Activated CD4-positive, alpha-beta T cell treated with anti-CD3 and anti-CD28 coated beads for 24 hours (primary cell): ENCODE measurements at places on chromosomes 1 and 21.
A peak's percentile ranks its signal among the peaks of the same experiment; 100 is the strongest.

GRCh38 chr21:43864313-43864961, 586 bp upstream of the AGPAT3 start:
- no peak for DNase-seq

DNA sequence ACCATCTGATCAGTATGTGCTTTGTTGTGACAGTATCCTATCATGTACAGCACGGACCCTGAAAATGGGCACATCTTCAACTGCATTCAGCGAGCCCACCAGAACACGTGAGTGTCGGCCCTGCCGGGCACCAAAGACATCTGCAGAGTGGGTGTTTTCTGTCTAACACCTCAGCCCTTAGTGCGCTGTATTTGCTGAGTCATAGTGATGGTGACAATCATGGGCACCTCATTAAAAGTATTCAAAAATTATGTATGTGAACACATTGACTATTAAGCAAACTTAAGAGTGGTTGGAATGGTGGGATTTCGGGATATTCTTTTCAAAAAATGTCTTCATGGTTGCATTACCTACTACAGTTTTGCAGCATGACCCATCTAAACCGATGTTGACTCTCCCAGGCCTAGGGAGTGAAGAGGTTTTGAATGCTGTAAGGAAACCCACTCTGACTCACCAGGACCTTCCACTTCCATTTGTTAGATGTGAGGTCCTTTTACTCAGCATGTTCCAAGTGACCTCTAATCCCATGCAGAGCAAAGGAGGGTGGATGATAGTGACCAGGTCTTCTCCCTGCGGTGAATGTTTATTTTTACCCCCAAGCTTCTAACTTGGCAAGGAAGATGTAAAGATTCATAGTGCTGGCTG, 20.1 kb downstream of the MGST3 start:
- no peak for DNase-seq

GRCh38 chr1:85134583-85135391, 66.0 kb downstream of the SYDE2 start:
- DNase-seq: no peak

DNA sequence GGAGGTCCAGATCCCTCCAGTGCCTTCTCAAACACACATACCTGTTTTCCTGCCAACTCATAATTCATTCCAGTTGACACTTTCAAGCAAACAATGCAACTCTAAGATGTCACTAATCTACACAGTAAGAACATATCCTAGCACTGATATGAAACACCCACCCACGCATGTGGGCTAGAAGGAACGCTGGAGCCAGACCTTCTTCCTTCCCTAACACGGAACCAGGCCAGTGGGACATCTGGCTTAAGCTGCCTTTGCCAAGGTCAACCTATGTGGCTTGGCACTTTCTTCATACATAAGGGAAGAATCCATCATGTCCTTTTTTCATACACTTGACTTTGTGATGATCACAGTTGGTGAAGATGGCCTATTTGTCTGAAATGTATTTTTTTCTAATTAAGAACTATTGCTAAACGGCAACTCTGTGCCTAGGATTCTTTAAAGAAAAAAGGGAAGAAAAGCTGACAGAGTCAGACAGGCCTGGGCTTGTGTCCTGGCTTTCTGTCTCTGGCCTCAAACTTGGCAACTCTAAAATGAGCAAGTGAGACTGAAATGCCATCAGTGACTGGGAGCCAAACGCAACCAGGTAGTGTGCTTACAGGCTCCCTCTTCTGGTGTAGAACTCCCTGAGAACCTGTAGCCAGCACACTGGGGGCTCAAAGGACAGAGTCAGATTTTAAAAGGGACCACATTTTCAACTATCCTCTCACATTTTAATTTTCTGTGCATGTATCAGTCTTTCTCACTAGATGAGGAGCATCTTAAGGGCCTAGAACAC, 92.6 kb upstream of the BEND5 start:
- DNase-seq: no peak

DNA sequence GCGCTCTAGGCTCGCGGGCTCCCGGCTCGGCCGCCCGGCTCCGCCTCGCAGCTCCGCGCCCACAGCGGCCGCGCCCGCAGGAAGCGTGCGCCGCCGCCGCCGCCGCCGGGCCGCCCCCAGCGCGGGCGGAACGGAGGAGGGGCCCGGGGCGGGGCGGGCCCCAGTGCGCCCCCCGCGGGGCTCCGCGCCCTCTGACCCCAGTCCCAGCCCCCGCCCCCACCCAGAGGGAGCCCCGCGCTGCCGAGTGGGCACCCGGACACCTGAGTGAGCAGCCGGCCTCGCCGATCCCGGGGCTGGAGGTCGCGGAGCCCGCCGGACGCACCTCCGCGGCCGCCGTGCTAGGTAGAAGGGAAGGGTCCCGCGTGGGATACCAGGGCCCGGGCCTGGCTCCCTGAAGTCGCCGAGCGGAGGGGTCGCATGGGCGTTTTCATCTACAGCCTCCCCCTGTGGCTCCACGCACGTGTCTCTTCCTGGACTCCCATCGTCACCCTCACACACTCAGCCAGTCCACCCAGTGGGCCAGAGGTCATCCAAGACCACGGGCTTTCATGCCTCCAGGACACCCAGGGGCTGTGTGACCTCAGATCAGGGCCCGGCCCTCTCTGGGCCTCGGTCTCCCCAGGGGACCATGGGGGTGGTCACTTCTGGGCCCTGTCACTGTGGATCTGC, at the start of gene SDC3:
Gene SDC3 (minus strand): TSS at position 63 of the 669 bp plus-strand sequence. CDS start 172 bp downstream, outside the sequence.
- DNase-seq: no peak

DNA sequence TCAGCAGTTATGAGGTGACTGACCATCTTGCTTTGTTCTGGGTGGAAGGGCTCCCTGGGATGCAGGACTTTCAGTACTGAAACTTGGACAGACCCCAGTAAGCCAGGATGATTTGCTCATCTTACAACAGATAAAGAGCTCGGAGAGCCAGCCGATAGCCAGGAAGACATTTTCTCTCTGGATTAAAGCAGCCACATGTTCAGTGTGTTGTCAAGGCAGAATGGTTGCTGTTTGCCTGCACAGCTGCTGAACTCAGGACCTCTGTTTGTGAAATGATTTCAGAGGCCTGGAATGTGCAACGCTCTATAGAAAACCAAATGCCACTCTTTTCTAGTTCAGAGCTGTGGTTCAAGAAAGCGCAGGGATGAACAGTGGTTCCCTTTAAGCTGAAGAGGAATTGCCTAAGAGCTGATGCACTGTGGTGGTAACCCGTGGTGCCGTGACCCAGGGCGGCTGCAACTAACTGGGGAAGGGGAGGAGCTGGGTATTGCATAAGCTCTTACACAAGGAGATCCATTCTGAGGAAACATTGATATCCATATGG, 40.7 kb downstream of the CASQ2 start:
- no peak for DNase-seq

- DNase-seq: no peak
Measured at GRCh38 chr1:156844102-156844501, 14.8 kb downstream of the INSRR start.

DNA sequence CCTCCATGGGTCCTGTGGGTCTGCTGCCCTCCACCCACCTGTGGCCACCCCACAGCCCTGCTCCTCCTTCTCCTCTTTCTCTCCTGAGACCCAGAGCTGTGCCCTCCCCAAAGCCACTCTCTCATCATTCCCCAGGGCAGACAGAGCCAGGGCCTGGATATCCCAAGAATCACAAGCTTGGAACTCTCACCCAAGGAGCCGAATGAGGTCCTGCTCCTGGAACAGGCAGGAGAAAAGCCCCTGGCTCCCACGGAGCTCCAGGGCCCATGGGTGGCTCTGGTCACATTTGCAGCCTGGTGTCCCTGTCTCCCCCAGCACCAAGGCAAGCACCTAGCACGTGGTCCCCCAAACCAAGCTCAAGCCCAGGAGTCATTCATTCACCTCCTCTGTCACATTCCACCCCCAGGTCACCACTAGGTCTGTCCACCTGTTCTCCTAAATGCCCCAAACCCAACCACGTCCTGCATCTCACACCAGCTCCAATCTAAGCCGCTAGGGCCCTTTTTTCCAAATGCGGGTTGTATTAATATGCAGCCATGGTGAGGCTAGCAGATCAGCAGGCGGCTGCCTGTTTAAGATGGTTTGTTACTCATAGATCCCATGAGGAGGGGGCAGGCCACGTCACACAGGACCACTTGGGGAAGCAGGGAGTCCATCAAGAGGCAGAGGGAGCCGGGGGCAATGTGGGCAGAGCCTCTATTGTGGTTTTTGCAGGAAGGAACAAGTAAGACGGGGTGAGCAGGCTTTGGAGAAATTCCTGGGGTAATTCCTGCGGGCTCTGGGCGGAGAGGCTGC, 215.5 kb upstream of the VAMP3 start:
- DNase-seq: no peak

DNA sequence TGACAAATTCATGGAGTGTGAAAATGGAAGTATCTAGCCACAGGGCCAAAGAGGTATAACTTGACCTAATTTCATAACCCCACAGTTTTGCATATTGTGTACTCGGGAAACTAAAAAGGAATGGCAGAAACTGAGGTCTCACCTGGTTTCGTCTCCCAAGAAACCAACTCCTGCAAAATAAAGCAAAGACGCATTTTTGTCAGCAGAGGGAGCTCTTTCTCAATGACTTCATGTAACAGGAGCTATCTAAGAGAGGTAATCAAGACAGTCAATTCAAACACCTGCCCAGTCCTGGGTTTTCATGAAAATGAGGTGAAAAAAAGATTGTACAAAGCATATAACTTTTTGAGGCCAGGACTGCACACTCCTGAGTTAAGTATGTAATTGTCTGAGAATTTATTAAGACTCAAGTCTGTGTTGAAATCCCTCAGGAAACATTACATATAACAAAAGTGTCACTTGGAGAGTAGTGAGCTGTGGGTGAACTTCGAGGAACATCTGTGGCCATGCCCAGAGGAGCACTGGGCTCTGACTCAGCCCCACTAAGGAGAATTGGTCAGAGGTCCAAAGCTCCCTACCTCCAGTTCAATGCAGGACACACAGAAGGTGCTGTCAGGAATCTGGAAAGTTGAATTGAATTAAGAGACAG, 17.6 kb downstream of the FCRL4 start:
- no peak for DNase-seq

GRCh38 chr1:207112616-207113296, 8.7 kb downstream of the C4BPA start:
- DNase-seq: no peak

- DNase-seq: no peak
Measured at GRCh38 chr1:237861944-237862343, 28.8 kb downstream of the ZP4 start.

- peak; percentile 29 for DNase-seq
Measured at GRCh38 chr1:206982216-206982615, 12.0 kb upstream of the FCAMR start.

GRCh38 chr1:214331827-214332423, 51.0 kb downstream of the SMYD2 start:
- DNase-seq: peak; percentile 38

DNA sequence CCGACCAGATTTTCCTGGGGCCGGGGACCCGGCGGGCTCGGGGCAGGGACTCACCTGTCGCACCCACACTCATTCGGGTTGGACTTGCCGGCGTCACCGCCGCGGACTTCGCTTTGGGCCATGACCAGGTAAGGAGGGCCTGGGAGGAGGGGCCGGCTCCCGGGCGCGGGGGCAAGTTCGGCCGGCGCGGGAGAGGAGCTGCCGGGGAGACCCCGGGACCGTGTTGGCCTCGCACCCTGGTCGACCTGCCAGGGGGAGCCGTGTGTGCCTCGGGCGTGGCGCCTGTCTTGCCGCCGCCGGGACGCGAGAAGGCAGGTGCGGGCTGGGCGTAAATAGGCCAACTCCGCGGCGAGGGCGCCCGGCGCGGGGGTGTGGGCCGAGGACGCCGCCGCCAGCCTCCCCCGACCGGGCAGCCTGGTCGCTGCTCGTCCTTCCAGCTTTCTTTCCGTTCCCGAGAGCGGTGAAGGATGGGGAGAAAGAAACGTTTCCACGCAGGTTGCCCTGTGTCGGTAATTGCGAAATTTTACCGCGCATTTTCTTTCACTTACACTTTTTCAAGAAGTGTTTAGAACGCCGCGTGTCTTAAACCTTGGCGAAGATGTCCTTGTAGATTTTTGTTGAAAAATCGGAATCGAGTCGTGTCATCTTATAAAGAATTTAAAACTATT, 558 bp downstream of the USP1 start:
- no peak for DNase-seq

- no peak for DNase-seq
Measured at GRCh38 chr1:201634261-201634660, 95.3 kb downstream of the NAV1 start.

DNA sequence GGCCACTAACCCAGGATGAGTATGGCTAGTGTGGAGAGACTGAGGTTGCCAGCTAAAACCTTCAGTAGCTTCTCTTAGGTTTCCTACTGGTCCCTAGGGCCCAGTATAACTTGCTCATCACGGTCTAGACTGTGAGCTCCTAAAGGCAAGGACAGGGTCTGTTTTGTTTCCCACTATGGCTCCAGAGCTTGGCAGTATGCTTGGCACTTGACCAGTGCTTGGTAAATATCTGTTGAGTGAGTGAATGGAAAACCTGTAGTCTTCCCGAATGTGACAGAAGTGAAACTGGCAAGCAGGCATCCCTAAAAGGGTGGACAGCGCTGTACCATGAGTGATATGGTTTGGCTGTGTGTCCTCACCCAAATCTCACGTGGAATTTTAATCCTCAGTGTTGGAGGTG, 13.1 kb upstream of the PARS2 start:
- DNase-seq: no peak

GRCh38 chr1:30700528-30701257, 22.7 kb downstream of the MATN1 start:
- no peak for DNase-seq

DNA sequence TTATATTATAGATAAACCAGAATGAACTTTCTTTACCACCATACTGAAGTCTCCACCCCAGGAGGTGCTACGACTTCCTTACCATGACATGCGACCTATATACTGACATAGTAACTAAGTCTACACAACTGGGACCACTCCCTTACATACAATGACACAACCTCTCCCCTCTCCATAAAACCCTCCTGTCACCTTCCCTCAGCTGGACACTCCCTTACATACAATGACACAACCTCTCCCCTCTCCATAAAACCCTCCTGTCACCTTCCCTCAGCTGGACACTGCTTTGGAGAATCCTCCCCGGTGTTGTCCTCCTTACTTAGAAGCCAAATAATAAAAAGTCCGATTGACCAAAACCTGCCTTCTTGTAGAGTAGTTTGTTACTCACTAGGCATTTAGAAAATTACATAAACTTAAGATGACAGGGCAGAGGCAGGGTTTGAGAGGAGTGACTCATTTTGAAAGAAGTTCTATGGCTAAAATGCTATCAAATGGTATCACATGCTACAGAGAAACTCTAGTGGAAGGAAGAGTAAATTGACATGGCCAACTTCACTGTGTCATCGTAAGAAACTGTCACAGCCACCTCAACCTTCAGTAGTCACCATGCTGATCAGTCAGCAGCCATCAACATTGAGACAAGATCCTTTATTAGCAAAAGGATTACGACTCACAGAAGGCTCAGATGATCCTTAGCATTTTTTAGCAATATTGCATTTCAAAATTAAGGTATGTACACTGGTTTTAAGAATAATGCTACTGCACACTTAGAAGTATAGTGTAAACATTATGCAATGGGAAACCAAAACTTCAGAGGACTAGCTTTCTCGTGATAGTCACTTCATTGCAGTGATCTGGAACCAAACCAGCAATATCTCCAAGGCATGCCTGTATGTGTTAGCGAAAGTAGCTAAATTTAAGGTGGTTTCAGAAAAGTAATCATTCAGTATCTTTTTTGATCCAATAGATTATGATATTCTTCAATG, 56.4 kb downstream of the AHCTF1 start:
- no peak for DNase-seq

- no peak for DNase-seq
Measured at GRCh38 chr1:205772607-205773032, 2.7 kb downstream of the RAB29 start.
